ENCODE measurements at places on chromosomes 1 and 21. TPM values are rescaled to one million over a fixed set of nuclear protein-coding genes. Genes with fewer than 3 reads are reported as not detected.

DNA sequence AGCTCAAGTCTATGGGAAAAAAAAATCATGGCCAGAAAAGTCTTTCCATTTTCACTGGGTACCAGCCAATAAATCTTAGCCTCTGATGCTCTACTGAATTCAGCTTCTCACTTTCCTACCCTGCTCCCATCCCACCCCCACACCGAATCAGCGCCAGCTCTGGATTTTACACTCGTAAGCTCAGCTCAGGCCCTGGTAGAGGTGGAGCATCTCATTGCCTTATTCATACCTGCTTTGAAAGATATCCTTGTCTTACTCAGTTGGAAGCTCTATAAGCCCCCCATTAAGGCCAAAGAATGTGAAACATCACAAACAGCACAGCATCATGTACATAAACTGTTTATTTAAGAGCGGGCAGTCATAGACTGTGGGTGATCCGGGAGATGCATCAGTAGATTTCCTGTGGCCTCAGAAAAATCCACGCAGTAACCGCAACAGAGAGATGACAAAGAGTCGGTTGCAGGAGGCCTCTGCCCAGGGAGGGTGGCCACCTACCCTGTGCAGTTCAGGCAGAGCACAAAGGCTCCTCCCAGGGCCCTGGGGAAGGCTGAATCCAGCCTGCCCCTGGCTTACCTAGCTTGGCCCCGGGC, 36.4 kb upstream of the ETS2 start:
- no peak for DNase-seq

GRCh38 chr1:12315146-12315545, 85.3 kb downstream of the VPS13D start:
- DNase-seq: no peak

DNA sequence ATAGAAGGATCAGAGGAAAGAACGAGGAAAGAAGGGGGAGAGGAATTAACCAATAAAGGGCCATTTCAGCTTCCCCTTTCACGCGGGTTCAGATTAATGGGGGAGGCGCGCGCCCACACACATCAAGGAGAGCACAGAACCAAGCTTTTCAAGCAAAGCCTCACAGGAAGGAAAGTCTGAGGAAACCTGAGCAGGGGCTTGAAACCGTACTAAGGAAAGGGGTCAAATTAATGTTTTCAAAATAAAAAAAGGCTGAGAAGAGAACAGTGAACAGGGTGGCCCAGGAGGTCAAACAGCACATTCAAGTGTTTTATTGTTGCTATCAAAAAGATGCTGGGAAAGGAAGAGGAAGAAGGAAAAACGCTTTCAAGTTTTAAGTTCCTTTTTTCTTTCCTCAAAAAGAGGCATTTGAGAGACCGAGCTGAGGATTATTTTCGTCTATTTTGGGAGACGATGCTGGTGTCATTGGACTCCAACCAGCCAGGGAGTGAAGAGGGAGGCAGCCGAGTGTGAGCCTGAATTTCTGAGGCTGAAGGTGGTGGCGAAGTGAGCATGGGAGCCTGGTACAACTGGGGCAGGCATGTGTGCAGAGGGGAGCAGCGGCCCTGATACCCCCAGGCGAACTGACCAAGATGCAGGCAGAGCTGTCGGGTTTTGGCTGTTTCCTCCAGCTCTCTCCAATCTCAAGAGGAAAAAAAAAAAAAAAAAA, 88.4 kb downstream of the PROX1 start:
- DNase-seq: no peak

SPRR3 gene
- not detected for total RNA-seq

USH2A gene
- 3.6 TPM for total RNA-seq

GBP2 gene
- 8.8 TPM for total RNA-seq

C1orf141 gene
- total RNA-seq: not detected

SPRR2G gene
- not detected for total RNA-seq
